ENCODE measurements at places on chromosomes 1 and 21. TPM values are rescaled to one million over a fixed set of nuclear protein-coding genes. Genes with fewer than 3 reads are reported as not detected.

DNA sequence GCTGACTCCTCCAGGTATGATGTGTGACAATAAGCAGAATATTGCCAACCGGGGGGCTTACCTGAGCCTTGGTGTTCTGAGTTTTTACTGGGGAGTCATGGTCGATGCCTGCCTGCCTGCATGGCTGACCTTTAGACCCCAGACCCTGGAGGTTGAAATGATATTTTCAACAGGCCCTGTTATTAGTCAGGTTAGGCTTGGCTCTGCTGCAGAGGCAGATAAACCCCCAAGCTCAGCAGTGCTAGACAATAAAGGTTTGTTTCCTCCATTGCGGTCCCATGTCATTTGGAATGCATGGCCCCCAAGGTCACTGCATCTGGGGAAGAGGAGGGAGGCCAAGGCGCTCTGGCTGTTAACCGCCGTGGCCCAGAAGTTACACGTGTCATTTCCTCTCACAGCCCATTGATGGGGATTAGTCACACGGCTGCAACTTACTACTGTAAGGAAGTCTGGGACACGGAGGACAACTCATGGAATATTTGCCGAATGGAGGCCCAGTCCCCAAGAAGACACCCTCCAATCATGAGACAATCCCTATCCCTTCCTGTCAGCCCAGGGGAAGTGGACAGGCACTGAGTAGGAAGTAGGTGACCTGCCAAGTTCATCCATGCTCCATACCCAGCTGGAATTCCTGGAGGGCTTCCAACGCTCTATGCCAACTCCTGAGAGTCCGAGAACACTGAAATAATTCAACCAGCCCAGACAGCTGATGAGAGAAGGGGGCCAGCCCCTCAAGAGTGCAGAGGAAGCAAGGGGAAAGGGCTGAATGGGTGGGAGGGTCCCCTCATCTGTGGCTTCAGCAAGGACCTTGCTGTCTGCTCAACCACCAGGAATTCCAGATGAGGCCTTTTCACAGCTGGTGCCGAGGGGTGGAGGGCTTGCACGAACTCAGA, 97.3 kb downstream of the TAS1R2 start:
- DNase-seq: no peak

- DNase-seq: no peak
Measured at GRCh38 chr1:166088572-166088955, 78.2 kb downstream of the FAM78B start.

GRCh38 chr1:35659589-35659988, 18.3 kb upstream of the PSMB2 start:
- no peak for DNase-seq

DNA sequence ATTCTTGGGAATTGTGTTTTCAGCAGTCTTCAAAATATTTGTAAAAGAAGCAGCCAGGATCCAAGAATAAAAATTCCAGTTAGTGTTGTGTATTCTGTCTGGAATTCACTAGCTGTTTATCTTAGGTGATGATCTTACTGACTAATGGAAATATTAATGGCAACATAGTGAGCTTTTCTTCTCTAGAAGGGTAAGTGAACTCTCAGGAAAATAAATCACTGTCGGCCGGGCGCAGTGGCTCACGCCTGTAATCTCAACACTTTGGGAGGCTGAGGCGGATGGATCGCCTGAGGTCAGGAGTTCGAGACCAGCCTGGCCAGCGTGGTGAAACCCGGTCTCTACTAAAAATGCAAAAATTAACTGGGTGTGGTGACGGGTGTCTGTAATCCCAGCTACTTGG, 87.4 kb upstream of the KIF1B start:
- no peak for DNase-seq

DNA sequence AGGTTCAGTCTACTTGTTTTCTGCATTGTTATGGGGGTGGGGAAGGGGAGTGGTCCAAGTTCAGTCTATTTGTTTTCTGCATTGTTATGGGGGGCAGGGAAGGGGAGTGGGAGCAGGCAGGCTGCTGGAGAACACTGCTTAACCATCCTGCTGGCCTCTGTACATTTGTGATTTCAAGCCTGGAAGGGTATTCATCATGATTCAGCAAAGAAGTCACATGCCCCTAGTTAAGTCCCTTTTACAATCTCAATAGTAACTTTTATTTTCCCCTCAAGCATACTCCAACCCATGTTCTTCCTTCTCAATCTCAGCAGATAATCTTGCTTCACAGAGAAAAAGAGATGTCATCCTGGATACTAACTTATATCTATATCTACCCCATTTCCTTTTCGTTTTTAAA, 7.9 kb downstream of the LYST start:
- no peak for DNase-seq

DNA sequence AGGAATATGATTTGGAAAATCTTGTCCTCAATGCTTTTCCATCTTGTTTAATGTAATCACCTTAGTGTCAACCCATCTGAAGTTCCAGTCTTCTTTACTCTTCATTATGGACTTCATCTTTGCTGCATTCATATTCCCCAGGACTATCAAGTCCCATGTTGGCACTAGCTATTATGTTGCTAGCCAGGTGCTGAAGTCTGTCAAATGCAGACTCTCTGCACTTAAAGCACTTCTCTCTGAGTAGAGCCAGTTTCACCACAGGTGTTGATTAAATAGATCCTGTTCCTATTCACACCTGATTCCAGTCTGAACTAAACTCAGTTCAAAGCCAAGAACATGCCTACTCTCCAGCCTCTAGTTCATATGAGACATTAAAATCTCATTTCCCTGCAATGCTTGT, 75.0 kb upstream of the PKN2 start:
- no peak for DNase-seq

DNA sequence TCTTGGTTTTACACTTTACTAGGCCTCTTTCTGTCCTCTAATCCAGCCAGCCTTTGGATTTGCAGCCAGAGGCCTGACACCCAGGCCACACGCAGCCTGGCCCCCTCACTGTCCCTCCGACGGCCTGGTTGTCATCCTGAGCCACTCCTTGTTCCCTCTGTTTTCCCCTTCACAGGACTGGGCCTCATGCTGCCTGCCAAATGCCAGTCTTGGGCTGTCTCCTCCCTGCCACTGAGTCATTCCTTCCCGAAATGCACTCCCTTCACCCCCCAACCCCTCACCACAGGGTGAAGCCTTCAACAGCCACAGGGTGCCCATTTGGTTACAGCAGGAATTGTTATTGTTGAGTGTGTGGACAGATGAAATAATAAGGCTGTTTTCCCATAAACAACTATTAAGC, 21.3 kb downstream of the ACOT11 start:
- no peak for DNase-seq

DNA sequence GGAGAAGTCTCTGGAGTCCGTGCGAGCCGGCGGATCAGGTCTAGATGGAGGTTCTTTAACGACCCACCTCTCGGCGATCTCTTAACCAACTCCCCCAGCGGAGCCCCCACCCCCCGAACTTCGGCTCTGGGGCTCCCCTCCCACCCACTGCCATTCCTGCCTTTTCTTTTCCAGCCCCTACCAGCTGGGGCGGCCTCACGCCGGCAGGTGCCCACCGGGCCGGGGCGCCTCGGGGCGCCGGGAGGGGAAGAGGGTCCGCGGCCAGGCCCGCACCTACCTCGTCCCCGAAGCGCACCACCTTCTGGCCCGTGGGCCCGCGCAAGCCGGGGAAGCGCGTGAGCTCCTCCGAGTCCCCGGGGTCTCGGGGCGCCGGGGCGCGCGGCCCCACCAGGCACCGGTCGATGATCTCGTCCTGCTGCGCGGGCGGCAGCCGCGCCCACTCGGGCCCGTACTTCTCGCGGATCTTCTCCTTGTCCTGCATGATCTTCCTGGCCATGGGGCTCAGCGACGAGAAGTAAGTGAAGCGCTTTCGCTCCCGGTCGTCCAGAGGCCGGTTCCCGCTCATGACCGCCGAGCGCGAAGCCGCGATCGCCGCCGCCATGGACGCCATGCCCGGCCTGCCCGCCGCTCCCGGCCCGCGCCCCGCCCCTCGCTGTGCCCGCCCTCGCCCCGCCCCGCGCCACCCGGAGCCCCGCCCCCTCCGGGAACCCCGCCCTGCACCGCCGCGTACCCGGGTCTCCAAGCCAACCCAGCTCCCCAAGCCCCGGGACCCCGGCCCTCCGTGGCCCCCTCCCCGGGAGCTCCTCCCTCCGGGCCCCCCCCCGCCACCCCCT, at the start of gene C1orf198:
C1orf198 (minus strand) TSS at position 619 of the 833 bp plus-strand sequence; CDS start at position 610, 9 bp downstream.
- peak; percentile 68 for DNase-seq

DNA sequence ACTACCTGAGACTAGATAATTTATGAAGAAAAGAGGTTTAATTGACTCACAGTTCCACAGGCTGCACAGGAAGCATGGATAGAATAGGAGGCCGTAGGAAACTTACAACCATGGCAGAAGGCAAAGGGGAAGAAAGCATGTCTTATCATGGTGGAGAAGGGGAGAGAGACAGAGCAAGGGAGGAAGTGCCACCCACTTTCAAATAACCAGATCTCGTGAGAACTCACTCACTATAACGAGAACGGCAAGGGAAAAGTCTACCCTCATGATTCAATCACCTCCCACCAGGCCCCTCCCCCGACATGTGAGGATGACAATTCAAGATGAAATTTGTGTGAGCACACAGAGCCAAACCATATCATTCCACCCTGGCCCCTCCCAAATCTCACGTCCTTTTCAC, 4.7 kb upstream of the C21orf91 start:
- no peak for DNase-seq

DNA sequence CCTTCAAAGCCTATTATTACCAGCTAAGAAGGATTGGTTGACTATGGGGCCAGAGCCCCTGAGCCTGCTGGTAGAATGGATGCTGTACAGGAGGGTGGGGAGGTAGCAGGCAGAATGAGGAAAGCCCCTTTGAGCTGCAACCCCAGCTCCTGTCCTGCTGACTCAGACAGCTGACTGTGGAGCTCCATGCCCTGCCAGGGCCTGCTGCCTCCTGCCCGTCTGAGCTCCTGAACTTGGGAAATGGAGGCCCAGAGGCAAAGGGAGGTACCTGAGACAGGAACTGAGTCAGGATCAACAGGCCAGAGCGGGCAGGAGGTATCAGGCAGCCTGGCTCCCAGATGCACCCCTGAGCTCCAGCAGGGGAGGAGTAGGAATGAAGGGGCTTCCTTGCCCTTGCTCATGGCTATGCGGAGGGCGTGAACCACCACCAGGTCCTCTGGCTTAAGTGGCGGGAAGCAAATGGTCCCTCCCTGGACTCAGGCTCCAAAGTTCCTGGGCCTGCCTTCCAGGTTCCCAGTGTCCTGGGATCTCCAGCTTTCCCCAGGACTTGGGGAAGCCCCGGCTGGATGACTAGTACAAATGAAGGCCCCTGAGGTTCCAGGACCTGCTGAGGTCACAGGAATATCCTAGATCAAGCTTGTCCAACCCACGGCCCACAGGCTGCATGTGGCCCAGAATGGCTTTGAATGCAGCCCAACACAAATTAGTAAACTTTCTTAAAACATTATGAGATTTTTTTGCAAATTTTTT, 3.9 kb upstream of the SFN start:
- DNase-seq: no peak

FCRL2 gene
- total RNA-seq: not detected

PRR9 gene
- total RNA-seq: not detected

ENAH gene
- 0.26 TPM for total RNA-seq

TRAPPC3 gene
- 51.8 TPM for total RNA-seq

HRNR gene
- not detected for total RNA-seq

RAD54L gene
- 1.1 TPM for total RNA-seq

Measured in CD4-positive, alpha-beta memory T cell (primary cell).